T-helper 9 cell (primary cell): ENCODE measurements at places on chromosomes 4 and X.
A peak's percentile ranks its signal among the peaks of the same experiment; 100 is the strongest.

DNA sequence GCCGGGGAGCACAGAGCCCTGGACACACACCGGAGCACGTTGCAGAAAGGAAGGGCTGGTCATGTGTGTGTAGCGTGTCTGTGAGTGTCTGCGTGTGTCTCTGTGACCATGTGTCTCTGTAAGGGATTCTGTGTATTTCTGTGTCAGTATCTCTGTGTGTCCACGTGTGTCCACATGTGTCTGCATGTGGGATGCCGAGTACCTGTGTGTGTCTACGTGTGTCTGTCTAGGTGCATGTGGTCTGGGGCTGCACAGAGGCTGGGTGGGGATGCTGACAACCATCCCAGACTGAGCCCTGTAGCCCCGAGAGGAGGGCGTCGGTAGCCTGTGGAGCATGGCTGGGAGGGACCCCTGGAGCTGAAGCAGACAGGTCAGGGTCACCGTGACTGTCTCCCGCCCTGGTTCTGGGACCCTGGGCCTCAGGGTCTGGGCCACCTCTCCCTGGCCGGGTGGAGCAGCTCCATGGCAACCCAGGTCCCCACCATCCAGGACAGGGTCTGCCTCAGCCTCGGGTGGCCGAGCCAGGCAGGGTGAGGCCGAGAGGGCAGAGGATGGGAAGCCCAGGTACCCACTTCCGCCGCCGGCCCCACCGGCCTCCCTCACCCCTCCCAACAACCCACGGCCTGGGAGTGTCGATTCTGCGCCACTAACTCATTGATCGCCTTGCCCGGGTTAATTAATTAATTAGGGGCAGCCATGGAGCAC lies 122.7 kb downstream of the FAM53A start:
- no peak for DNase-seq

DNA sequence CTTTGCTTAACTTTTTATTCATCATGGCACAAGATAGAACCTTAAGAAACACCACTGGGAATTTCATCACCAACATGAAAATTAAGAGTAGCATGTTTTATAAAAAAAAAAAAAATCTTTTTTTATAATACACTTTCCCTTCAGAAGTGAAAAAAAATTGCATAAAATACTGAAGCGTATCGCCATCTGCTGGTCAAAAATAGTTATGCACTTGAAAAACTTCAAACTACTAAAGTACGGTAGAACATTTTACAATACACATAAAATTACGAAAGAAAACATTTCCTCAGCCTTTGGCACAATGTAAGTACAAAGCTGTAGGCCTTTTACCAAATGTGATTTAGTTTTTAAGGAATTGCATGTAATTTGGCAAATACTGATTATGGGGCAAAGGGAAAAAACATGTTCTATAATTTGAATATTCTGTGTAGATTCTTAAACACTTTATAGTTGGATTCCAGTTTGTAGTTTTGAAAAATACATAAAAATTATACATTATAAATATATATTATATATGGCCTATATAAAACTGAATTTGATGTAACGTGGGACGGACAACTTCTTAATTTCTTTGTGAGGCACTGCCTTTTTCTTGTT lies 26.5 kb downstream of the HCCS start:
- no peak for DNase-seq

DNA sequence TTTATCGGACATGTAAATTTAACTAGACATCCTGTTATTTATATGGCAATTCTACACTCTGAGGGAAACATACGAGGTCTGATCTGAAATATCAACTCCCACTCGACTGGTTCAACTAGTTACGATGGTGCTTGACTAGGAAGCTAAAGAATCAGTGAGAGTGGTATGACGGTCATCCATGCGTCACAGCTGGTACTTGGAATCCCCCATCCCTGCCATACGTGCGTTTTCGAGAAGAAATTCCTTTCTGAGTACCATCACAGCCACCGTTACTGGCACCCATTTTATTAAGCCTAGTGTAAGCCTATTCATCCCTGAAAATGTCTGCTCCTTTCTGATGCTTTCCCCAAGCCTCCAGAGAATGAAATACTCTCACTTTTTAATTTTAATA lies 695 bp upstream of the PIGA start:
- DNase-seq: peak; percentile 31

DNA sequence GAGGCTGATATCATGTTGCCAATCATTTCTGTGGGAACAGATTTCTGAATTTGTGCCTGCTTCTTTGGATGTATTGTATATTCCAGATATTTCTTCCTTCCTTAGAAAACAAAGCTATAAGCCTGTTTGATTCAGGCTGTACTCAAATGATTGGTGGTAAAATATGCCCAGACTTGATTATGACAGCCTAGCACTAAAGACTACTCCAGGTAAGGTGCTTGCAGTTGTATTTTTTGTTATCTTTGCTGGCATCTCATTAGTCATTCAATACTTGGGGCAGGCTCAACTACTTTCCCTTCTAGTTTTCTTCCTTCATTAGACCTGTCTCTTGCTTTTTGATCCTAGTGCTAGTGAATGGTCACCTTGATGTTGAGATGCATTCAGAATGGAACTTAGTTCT lies 90.6 kb downstream of the ZNF518B start:
- DNase-seq: no peak

DNA sequence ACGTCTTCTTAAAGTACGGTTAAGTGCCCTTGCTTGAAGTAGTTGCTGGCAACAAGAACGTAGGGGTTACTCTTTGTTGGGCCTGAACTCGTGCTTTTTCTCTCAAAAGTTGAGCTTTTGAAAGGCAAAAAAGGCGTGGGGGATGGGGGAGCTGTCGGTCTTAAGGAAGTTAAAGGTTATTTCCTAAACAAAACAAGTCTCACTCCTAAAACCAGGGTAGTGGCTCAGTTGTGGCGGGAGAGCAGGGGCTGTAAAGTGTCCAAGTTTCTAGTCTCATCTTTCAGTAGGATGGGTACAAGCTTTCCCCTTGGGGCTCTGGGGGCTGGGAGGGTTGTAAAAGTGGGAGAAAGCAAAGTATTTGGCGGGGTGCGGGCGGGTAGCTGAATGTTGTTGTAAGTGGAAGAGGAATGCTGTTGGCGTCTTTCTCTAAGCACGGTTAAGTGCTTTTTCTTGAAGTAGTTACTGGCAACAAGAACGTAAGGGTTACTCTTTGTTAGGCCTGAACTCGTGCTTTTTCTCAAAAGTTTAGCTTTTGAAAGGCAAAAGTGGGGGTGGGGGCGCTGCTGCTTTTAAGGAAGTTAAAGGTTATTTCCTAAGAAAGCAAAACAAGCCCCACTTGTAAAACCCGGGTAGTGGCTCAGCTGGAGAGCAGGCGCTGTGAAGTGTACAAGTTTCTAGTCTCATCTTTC lies 904 bp upstream of the WDR1 start:
- DNase-seq: peak; percentile 34

DNA sequence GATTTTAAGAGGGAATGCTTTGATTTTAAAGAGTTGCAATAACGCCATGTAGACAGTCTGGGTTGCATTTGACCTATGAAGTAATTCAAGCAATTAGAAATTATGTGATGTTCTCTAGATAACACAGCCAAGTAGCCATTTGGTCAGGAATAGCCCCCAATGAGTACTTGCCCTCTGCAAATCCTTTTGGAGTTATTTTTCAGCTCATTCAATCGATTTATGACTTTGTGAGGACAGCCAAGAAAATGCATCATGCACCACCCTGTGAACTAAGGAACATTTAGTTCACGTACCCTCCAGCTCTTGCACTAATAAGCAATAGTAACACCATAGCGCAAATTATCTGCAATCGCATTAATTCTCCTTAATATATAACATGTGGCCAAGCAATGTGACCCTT lies 552.6 kb upstream of the INTU start:
- DNase-seq: no peak

GRCh38 chr4:88457307-88458103 lies 586 bp downstream of the HERC5 start:
- peak; percentile 45 for DNase-seq

DNA sequence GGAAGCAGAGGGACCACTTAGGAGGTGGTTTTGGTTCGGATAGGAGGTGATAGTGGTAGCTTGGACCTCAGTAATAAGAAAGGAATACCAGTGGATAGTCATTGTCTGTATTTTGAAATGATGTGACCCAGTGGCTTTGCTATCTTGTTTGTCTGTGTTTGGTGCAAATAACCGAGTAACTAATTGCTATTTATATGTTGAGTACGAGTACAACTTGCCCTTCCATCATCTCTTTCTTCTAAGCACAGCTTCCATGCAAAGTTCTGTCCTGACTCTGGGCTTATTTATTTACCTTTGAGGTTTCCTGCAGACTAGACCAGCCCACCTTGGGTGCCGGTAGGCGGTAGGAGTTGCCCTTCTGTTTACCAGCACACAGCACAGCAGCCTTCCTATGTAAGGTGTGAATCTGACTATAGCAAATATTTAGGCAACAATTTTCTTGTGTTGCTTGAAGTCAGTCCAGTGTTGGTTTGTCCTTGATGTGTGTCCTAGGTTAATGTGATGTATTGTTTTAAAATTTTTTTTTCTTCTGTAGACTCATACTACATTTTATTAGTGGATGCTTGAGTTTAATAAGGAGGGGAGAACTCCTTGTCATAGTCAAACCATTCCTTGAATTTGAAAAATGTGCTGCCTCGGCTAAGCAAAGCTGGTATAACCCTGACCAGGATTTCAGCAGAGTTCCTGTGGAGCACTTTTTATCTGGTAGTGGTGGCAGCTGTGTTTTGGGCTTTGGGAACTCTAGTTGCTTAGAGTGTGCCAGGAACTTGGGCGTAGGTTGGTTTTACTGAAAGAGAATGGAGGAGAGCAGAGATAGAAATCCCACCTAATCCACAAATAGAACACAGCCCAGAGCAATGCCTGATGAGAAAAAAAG lies 21.9 kb downstream of the PTTG2 start:
- no peak for DNase-seq

- DNase-seq: no peak
Observed at GRCh38 chr4:172851534-172851933, 317.1 kb upstream of the GALNT7 start.

GRCh38 chr4:48127231-48127630 lies 6.8 kb downstream of the TXK start:
- DNase-seq: no peak

DNA sequence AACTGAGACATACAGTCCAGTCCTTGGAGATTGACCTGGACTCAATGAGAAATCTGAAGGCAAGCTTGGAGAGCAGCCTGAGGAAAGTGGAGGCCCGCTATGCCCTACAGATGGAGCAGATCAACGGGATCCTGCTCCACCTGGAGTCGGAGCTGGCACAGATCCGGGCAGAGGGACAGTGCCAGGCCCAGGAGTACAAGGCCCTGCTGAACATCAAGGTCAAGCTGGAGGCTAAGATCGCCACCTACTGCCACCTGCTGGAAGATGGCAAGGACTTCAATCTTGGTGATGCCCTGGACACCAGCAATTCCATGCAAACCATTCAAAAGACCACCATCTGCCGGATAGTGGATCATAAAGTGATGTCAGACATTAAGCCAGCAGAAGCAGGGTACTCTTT lies 20.4 kb upstream of the FRMPD3 start:
- no peak for DNase-seq

GRCh38 chr4:134727696-134728095 lies 526.1 kb upstream of the PABPC4L start:
- DNase-seq: no peak

GRCh38 chrX:82384401-82384800 lies 1123.7 kb upstream of the POU3F4 start:
- no peak for DNase-seq

- DNase-seq: no peak
Observed at GRCh38 chrX:149711545-149712236, at the start of gene MAGEA11. Gene MAGEA11 (plus strand): TSS chrX:149712060. CDS start chrX:149713160, 1,100 bp downstream.

DNA sequence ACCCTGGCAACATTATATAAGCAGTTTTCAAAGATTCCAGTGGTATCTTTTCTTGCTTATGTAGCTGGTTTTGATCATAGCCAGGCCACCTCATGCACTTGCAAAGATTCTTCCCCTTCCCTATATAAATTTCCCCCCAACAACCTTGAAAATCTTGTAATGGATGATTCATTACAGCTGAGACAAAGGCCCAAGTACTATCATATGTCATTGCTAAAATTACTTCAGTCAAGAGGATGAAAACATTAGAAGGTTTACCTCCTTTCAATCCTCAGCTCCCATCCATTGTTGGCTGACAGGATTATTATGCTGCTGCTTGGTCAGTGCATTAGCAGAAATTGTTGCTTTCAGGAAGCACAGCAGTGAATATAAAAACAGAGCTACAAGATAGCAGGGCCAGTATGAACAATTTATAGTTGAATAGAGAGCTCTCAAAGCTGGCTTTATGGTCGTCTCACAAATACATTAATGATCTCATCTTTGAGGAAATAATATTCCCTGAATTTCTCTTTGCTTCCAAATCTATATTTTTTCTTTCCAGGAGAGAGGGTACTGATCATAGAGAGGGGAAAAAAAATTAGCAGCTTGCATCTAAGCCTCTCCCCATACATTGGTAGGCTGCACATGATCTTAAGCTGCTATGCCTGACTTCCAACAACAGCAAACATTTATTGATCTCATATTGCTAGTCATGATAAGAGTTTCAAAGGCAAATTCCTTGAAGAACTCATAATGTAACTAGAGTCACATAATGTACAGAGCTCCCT lies 7.7 kb upstream of the ARHGEF38 start:
- DNase-seq: no peak

GRCh38 chr4:62145276-62145675 lies 945.1 kb downstream of the ADGRL3 start:
- no peak for DNase-seq

DNA sequence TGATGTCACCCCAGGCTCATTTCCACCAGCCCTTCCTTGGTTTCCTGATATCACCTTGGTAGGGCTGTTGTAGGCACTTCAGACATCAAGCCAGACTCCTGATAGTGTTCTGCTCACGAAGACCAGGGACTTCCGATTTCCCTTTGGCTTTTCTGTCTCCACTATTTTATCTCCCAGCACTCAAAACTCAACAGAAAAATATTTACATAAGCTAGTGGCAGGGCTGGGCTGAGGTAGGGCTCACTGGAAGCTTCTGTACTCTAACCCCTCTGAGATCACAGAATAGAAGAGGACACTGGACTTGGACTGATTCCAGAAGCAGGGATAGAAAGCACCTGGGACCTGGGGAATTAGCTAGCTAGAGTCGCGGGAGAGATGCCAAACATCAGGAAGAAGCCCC lies 34.4 kb upstream of the EFNB1 start:
- DNase-seq: no peak

DNA sequence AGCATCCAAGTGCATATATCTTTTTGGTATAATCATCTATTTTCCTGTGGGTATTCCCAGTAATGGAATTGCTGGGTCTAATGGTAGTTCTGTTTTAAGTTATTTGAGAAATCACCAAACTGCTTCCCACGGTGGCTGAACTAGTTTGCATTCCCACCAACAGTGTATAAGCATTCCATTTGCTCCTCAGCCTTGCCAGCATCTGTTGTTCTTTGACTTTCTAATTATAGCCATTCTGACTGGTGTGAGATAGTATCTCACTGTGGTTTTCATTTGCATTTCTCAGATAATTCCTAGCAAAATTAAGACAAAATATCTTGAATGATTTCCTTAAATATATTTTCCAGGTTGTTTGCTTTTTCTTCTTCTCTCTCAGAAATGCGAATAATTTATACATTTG lies 341.1 kb downstream of the GBA3 start:
- no peak for DNase-seq

GRCh38 chr4:118337954-118338353 lies 14.8 kb downstream of the PRSS12 start:
- no peak for DNase-seq

GRCh38 chr4:110484767-110485166 lies 8.8 kb downstream of the ENPEP start:
- DNase-seq: no peak

- no peak for DNase-seq
Observed at GRCh38 chr4:140059159-140059558, 94.8 kb downstream of the MAML3 start.

- DNase-seq: no peak
Observed at GRCh38 chr4:68162196-68162595, 32.5 kb upstream of the TMPRSS11F start.

- DNase-seq: no peak
Observed at GRCh38 chr4:188767496-188767895, 628.3 kb downstream of the TRIML1 start.
